Naive thymus-derived CD8-positive, alpha-beta T cell (primary cell): ENCODE measurements at places on chromosomes 3 and 15. TPM values are rescaled to one million over a fixed set of nuclear protein-coding genes. Genes with fewer than 3 reads are reported as not detected.

Gene APBA2
- 216 TPM for total RNA-seq

Gene GOLGA8T
- total RNA-seq: not detected

Gene SLC28A2
- total RNA-seq: not detected

Gene BOC
- total RNA-seq: not detected

Gene FAM174B
- 9.2 TPM for total RNA-seq

Gene PLA2G4E
- not detected for total RNA-seq

GRCh38 chr3:14561051-14561960 lies 21.2 kb upstream of the GRIP2 start:
- DNase-seq: no peak

DNA sequence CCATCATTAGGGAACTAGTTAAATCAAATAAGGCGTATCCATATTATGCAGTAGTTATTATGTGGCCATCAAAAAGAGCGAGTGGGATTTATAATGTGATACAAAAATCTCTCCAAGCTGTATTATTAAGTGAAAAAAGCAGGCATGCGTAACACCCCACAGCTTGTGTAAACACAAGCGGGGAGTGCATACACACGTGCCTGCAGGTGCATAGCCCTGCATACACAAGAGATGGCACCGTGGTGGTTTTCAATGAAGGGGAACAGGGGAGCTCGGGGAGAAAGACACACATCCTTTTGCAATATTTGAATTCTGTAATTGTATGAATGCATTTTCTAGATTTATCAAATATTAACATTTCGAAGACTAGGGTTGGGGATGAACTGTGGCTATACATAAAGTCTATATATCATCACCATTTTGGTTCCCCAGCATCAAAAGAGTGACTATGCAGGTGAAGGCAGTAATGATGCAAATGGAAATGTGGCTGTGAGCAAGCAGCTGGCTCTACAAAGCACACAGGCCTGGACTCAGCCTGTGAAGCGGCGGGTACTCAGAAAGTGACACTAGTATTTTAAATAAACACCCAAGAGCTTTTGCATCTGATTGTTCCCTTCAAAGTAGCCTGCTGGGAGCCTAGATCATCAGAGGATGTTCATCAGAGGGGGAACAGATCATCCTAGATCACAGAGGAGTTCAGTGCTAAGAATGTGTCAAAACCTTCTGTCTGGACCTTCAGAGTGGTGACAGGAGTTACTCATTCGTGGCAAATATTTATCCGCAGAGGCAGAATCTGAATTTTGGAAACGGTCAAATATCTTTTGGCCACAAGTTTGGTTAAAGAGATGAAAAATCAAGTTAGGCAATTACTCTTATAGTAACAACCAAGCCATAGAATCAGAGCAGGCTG lies 9.4 kb upstream of the KIF7 start:
- DNase-seq: no peak

DNA sequence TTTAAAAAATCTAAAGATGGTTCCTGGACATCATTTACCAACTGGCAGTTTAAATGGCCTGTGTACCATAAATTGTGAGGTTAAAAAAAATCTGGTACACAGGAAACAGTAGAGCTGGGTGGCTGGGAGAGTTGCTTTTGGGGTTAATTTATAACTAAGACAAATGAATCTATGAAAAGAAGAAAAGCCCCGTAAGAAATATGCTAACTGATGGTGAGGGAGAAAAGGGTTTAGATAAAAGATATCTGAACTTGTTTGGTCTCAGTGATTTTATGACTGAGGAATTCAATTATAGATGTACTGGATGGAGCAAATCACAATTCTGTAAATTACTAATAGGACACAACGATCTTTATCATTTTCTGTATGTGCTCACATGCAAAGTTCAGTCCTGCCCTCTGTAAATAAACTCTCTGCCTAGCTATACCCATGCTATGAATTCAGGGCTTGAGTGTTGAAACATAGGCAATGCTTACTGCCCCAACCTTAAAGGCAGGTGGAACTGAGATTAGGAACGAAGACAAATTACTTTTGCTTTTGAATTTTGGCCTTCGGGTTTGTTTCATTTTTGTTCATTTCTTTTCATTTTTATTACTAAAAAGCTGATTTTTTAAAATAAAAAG lies 28.0 kb downstream of the PPARG start:
- DNase-seq: no peak

DNA sequence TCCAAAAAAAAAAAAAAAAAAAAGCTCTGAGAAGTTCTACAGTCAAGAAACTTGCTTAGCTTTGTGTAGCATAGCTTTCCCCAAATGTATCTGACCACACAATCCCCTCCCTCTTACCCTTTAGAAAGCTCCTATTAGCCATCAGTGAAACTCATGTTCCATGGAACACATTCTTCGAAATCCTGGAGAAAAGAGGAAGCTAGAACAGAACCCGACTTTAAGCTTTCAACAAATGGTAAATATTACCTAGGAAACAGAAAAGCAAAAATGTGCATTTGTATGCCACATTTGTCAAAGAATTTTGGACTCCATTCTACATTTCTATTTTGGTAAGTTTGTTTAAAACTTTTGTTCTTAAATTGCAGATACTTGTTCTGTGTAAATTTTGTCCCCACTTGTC lies 17.4 kb upstream of the CRTC3 start:
- no peak for DNase-seq

DNA sequence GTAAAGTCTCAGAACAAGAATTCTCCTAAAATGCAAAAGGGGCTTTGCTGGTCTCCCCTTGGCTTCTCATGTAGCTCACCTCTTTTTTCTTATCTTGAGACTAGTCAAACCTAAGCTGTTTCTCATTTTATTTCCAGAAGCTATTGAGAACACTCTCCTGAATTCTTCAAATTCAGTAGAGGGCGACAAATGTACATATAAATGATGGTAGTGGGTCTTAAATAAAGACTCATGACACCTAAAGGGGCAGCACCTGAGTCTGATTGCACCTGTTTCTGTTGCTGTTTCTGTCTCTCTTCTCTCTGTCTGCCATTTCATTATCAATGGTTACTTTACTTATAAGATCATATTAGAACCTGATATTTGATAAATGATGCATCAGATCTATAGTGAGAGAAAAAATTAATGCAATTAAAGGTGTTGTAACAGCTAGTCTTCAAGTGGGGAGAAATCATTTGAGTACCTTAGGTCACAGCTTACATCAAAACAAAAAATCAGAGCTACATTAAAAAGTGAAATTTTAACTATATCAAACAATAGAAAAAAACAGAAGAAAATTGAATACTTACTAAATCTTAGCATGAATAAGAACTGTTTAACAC lies 7.0 kb downstream of the ADIPOQ start:
- DNase-seq: no peak

DNA sequence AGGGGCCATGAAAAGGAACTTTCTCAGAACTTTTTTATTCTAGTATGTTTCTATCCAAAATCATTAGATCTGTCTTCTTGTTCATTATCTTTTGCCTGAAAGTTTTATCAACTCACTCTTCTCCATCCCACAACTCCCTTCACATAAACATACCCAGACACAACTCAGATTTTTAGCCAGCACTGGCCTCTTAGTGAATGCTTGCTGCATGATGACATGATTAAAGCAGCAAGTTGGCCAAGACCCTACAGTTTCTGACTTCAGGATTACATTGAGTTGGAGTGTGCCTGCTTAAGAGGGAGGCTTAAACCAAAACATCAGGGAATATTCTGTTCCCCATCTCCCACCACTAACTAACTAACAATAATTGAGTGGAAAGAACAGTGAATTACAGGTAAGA lies 38.1 kb downstream of the PLSCR2 start:
- DNase-seq: no peak

DNA sequence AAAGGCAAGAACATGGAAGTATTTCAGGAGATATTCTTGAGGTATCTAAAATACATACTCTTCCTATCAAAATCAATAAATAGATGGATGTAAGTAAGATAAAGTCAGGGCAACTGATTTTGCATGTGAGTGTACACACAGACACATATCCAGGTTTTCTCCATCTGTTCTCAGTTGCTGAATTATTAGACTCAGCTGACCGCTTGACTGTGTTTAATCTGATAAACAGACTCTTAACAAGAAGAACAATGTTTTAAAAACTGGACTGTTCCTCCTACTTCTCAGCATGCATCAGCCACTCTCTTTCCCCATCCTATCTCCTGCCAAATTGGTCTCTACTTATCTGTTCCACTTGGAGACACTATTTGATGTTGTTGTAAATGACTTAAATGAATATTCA lies 73.5 kb downstream of the GOLGA8G start:
- DNase-seq: no peak

- no peak for DNase-seq
Observed at GRCh38 chr3:100105501-100105900, 8.8 kb downstream of the FILIP1L start.

DNA sequence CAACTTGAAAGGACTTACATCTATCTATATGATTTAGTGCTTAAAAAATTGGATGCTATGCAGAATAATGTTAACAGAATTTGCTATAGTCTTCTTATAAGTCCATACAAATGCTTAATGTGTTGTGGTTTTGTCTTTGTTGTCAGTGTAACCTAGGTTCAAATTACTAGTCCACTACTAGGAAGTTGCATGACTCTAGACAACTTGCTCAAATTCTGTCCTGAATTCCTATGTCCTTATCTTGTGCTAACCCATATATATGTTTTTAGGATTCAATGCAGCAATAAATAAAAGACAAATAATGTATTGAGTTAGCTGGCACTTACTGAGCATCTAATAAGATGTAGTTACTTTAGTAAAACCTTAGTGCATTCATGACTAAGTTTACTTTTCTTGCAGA lies 276.5 kb upstream of the KCNMB2 start:
- DNase-seq: no peak

DNA sequence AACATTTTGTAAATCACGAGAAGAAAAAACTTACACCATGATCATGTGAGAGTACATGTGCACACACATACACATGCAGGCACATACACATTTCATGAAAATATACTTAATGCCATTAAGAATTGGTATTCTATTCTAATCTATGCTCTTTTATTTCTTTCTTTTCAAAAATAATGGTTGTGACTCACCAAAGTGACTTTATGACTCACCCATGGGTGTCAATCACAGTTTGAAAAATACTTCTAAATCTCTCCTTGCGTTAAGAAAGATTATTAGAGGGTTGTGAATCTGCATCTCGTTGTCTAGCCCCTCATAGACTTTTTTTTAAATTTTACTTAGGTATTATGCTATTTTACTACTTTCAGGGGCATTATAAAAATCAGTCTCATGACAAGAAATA lies 254.2 kb downstream of the TUSC7 start:
- DNase-seq: no peak

- no peak for DNase-seq
Observed at GRCh38 chr3:6172871-6173642, 687.9 kb upstream of the GRM7 start.
